ENCODE measurements at places on chromosomes 3 and 15.

GRCh38 chr3:118480101-118480860 lies 554.4 kb downstream of the IGSF11 start:
- DNase-seq: no peak

GRCh38 chr15:27094235-27094634 lies 123.3 kb downstream of the GABRG3 start:
- DNase-seq: no peak

- DNase-seq: no peak
Measured at GRCh38 chr3:123831420-123831819, 52.7 kb downstream of the MYLK start.

- DNase-seq: no peak
Measured at GRCh38 chr3:53144862-53145712, 14.9 kb upstream of the RFT1 start.

GRCh38 chr3:52967398-52967797 lies 70.0 kb upstream of the STIMATE start:
- no peak for DNase-seq

DNA sequence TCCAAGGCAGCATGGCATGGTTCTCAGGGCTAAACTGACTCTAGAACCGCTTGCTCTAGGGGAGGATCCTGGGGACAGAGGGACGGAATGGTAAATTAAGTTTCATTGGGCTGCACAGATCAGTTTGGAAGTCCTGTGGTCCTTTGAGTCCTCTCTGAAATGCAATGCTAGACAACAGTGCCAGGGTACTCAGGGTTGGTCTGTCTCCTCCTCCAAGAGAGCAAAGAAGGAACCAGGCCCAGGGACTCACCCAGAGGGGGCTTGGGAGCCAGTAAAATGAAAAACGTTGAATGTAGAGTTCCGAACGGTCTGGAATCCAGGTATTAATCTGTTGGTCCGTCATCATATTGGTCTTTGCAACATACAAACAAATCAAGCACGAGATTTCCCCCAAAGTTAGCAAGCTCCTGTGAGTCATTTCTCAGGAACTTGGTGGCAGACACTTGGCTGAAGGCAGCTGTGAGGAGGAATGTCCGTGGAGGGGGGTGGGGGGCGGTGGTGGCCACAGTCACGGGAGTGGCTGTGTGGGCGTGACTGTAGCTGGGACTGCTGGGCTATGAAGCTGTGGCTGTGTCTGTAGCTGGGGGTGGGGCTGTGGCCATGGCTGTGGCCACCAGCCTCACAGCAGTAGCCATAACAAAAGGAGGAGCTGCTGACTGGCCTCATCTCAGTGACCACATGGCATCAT lies 361.0 kb downstream of the SHQ1 start:
- DNase-seq: peak; percentile 57

DNA sequence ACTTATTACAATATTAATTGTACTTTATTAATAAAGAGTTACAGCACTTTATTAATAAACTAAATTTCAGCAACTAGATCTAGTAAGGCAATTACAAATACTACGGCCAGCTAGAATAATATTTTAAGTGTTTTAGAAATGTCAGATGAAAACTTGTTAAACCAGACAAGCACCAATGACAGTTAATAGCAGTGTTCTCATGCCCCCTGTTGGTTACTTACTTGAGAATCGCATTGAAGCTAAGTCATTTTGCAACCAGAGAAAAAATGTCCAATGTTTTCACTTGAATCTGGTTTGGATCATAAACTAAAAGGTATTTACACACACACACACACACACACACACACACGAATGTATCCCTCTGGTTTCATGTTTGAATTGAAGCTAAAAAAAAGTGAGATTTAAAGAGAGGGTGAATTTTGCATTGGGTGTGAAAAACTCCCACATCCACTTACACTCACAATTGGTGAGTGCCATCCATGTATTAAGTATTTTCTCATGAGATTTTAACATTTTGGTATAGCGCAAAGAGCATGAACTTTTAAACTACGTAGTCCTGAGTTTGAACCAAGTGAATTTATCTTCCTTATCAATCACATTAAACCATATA lies 347.7 kb downstream of the ZBBX start:
- DNase-seq: peak; percentile 16

DNA sequence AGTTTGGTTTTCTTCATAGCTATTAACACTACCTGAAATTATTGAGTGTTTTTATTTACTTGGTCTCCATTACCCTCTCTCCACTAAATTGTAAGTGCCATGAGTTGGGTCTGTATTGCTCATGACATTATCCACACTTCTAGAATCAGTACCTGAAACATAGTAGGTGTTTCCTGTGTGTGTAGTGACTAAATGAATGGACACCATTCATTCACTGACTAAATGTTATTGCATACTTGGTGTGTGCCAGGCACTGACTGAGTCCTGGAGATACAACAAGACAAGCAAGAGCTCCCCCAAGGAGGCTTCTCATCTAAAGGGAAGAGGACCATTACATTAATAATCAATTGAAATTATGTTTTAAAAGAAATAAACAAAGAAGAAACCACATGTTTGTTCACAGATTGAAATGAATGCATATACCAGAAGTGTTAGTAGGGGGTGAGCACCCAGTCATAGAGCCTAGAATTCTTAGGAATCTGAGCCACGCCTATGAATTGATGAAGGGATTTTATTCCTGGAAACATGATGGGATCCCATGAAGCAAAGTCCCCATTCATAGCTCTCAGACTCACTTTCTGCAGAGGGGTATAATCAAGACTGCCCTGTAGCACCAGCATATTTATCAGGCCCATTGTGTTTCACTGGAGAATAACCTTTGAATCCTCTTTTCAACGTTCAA lies 31.7 kb upstream of the ATOSA start:
- DNase-seq: no peak

- no peak for DNase-seq
Measured at GRCh38 chr3:46677411-46677726, 16.1 kb downstream of the ALS2CL start.

DNA sequence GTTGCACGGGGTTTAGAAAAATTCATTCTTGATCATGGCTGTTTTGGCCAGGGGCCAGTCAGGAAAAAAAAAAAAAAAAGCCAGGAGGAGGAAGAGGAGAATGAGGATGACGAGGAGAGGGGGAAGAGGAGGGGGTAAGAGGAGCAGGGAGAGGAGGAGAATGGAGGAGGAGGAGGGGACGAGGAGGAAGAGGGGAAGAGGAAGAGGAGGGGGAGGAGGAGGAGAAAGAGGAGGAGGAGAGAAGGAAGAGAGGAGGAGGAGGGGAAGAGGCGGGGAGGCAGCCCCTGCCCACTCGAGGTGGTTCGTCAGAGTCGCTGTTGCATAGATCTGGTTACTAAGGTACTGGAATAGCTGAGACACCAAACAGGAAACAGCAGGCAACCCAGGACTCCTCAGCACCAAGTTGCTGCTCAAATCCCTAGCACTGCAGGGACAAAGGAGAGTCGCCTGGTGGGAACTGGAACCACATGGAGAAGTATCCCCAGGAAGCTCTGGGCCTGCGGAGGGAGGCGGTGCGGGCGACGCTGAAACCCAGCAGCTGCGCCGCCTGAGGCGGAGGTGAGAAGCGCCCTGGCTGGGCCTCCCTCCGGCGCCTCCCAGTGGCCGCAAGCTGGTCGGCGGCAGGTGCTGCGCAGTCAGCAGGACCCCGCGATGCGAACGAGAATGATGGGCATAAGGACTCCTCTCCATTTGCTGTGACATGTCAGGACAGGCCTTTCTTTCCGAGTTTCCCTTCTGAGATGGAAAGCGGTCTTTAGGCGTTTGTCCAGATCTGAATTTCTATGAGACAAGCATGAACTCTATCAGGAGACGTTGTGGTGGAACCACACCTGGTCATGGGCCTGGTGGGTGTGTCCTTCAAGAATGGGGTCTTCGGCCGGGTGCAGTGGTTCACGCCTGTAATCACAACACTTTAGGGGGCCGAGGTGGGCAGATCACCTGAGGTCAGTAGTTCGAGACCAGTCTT lies 17.5 kb downstream of the FAM240A start:
- peak; percentile 9 for DNase-seq

DNA sequence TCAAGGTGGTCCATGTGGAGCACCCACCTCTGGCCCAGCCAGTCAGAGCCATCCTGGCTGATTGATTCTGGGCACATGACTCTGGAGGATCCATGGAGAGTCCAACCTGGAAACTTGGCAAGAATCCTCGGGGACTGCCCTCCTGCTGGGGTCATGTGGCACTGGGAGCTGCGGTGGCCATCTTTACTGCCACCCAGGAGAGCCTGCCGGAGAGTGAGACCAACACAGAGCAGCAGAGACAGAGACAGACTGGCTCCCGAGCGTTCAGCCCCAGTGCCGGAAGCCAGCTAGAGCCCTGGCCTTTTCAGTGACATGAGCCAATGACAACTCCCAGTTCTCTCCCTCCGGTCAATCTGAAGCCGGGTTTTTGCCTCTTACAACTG lies 11.5 kb upstream of the GATA2 start:
- no peak for DNase-seq

DNA sequence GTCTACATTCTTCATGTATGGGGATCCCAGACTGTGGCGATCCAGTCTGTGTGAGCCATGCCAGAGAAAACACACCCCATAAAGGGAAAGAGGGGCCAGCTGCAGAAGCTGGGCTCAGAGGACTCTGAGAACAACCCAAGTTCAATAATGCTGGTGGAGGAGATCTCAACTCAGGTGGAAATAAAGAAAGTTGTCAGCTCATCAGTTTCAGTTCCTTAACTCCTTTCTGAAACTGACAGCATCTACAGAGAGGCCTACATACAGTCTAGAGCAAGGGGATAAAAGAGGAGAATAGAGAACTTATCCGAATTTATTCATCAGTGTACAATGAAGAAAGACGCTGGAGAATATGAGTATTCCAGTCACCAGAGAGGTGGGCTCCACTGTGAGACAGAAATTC lies 77.0 kb downstream of the NTRK3 start:
- DNase-seq: no peak

GRCh38 chr15:63476229-63476632 lies 28.2 kb upstream of the USP3 start:
- peak; percentile 88 for DNase-seq

- peak; percentile 15 for DNase-seq
Measured at GRCh38 chr3:127458696-127459604, 131.6 kb downstream of the TPRA1 start.

DNA sequence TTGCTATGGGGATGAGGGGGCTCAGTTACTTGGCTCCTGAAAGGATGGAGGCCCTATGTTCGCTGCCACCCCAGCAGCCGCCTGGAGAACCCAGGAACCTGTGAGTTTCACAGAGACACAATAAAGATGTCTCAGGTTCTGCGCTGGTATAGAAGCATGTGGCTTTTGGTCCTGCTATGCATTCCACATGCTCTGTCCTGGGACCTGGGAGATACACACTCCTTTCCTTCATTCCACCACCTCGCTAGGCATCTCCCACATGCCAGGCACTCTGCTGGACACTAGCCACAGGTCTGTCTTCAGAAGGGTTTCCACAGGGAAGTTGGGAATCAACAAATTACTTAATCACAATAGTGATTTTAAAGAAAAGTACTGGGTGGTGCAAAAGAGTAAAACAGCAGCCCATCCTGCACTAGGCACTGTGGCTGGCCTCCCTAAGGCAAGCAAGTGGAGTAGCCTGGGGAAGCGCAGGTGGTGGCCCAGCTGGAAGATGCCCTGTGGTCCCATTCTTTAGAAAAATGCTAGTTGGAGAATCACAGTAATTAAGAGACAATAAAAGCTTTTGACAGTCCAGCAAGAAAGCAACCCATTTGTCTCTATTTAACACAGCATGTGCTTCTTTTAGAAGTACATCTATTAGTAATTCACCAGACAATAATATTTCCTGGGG lies 408.9 kb upstream of the WNT5A start:
- DNase-seq: no peak

DNA sequence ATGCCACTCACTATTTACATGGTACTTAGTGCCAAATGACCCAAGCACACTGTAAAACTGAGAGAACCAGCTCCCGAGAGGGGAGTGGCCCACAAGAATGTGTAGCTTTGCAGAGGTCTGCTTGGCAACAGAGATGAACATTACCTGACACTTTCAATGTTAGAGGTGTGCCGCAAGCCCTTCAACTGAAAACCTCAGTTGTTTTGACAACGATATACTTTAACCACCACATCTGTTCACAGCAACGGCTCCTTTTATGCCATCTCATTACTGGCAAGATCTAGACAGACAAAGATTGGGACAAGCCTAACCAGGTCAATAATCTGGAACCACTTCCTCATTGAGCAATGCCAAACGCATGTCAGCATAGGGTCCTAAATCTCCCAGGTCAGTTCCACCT lies 23.7 kb downstream of the NEK10 start:
- DNase-seq: no peak

GRCh38 chr15:49282366-49282765 lies 112.3 kb downstream of the GALK2 start:
- no peak for DNase-seq

DNA sequence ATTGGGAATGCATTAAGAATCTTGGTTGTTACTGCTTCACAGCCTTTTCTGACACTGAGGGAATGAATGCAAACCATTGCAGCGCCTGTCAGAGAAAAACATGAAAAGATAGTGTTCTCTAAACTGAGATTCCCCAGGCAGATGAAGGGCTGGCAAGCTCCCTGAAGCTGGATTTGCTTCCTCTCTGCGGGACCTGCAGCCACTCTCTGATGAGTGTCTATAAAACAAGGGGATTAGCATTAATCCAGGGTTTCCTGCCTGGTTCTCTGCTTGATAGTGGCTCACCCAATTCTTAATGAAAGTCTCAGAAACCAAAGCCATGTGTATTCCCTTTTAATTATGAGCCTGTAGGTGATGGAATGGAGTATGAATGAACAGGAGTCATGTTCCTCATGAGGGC lies 344.3 kb upstream of the UMPS start:
- no peak for DNase-seq

- DNase-seq: no peak
Measured at GRCh38 chr3:104514371-104514770, 852.3 kb upstream of the ALCAM start.

GRCh38 chr15:78034495-78035191 lies 42.9 kb downstream of the TBC1D2B start:
- no peak for DNase-seq

- no peak for DNase-seq
Measured at GRCh38 chr3:15667484-15667883, 65.9 kb downstream of the BTD start.

DNA sequence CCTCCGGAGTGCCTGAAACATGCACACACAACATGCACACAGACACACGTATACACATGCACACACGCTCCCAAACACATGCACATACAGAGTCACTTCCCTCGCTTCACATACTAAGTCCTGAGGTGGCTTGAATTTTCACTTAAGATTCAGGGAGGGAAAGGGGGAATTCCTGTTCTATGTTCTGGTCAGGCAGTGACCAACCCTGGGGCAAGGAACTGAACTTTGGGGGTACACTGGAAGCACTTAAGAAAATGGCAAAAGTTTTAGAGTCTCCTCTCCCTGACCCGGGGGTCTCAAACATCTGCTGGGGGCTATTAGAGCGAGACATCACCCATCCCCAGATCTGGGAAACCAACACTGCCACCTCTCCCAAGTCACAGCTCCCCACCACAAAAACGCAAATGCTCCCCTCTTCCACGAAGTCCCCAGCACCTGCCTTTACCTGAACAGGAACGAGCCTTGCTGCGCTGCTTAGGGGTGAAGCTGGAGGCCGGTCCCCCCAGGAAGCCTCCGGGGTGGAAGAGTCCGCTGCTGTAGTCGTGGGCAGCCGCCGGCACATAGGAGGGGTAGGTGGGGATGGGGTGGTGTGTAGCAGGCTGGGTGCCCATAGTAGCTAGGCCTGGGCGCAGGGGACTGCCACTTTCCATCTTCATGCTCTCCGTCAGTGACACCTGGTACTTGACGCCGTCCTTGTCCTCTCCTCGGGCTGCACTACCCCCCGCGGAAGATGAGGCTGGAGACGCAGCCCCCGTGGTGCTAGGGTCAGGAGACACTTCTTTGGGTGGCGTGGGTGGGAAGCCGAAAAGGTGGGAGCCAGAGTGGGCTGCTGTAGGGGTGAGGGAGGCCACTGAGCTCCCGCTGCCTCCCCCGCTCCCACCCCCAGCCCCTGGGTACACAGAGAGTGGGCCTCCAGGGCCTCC lies 7.5 kb downstream of the GATA2 start:
- no peak for DNase-seq
